Naive thymus-derived CD8-positive, alpha-beta T cell (primary cell): ENCODE measurements at places on chromosomes 11 and 22.

GRCh38 chr11:11363674-11364073 lies 10.6 kb upstream of the CSNK2A3 start:
- DNase-seq: no peak

DNA sequence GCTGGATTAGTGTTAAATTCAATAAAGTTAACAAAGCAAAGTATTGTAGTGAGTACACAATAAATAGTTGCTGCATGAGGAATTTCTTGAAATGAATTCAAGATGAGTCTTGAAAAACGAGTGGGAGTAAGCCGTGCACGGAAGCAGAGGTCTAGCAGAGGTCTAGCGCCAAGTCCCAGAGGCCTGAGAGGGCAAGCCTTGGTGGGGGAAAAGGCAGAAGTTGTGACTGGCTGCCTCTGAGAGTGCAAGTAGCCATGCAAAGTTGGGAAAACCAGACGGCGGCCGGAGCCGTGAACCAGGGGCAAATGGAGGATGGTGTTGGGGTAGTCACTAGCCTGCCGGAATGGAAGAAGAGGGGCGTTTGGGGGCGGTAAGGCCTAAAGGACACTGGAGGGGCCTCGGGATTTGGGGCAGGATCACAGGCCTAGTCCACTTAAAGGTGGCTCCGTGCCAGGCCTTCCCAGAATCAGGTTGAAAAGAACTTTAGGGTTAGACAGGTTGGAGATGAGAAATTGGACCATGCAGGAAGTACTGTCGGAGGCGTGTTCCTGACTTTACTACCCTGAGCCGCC lies 379 bp upstream of the SLC3A2 start:
- no peak for DNase-seq

DNA sequence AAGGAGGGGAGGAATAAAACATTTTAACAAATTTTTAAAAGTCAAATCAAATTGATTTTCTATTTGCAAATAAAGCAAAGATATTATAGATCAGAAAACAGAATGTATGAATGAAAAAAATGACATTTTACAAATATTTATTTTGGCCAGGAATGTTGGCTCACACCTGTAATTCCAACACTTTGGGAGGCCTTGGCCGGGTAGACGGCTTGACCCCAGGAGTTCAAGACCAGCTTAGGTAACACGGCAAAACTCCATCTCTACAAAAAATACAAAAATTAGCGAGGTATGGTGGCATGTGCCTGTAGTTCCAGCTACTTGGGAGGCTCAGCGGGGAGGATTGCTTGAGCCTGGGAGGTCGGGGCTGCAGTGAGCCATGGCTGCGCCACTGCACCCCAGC lies 18.2 kb downstream of the THAP12 start:
- no peak for DNase-seq

DNA sequence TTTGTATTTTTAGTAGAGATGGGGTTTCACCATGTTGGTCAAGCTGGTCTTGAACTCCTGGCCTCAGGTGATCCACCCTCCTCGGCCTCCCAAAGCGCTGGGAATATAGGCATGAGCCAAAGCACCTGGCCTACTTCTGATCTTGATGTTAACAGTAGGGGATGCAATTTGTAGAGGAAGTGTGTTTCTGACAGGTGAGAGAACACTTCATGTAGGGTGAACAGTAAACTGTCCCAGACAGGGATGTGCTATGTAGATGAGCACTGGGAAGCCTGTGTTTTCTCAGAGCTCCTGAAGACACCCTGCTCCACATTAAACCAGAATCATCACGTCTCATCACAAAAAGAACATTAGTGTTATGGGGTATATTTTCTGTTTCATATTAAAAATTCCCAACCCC lies 45.1 kb downstream of the UBASH3B start:
- DNase-seq: no peak

GRCh38 chr22:45878901-45879551 lies 97.9 kb downstream of the WNT7B start:
- no peak for DNase-seq

DNA sequence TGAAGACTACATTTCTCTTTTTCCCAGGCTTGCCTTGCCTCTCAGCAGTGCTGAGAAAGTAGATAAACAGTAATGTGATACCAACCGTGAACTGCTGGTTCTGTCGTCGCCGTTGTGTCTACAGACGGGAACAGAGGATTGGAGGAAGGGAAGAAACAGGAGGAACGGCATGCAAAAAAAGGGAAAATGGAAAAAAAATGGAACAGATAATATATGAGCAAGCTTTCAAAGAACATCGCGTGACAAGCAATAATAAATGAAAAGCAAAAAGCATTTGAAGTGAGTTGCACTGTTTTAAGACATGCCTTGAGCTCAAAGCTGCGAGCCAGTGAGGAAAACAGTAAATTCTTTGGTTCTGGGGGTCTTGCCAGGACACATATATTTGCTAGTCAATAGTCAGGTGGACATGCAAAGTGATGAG lies 305.9 kb downstream of the CADM1 start:
- no peak for DNase-seq

DNA sequence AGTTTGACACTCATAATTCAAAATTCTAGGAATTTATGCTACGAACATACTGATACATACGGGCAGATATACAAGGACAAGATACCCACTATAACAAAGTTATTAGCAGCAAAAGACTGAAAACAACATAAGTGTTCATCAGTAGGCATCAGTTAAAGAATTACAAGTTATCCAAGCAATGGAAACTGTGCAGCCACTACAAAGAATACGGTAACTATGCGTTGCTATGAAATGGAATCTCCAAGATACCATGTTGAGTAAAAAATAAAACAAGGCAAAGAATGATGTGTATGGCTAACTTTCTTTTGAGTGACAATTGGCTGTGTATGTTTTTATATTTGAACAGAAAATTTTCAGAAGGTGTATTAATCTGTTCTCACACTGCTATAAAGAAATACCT lies 151.7 kb downstream of the ADAMTS15 start:
- no peak for DNase-seq

GRCh38 chr11:61967924-61968757 lies 707 bp upstream of the FTH1 start:
- peak; percentile 43 for DNase-seq

- DNase-seq: no peak
These were observed 93.0 kb downstream of the GUCY1A2 start for GRCh38 chr11:106925245-106925644.

GRCh38 chr22:39439170-39439569 lies 17.6 kb upstream of the MGAT3 start:
- DNase-seq: no peak

GRCh38 chr11:118338637-118339061 lies 3.9 kb downstream of the CD3D start:
- DNase-seq: peak; percentile 87

GRCh38 chr11:100635194-100635593 lies 51.9 kb upstream of the ARHGAP42 start:
- no peak for DNase-seq

DNA sequence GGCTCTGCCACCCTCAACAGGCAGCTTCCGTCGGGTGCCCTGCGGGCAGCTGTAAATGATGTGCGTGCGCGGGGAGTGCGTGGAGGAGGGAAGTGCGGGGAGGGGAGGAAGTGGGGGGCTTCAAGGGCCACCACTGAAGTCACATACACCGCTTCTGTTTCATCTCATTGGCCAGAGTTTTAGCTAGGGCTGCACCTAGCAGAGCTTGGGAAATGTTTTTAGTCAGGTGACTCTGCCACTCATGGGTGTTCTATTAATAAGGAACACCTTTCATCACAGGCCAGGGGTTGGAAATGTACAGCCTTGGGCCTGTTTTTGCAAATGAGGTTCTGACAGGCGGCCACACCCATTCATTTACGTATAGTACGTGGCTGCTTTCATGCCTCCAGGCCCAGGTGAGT lies 14.6 kb downstream of the FAM118A start:
- DNase-seq: no peak

DNA sequence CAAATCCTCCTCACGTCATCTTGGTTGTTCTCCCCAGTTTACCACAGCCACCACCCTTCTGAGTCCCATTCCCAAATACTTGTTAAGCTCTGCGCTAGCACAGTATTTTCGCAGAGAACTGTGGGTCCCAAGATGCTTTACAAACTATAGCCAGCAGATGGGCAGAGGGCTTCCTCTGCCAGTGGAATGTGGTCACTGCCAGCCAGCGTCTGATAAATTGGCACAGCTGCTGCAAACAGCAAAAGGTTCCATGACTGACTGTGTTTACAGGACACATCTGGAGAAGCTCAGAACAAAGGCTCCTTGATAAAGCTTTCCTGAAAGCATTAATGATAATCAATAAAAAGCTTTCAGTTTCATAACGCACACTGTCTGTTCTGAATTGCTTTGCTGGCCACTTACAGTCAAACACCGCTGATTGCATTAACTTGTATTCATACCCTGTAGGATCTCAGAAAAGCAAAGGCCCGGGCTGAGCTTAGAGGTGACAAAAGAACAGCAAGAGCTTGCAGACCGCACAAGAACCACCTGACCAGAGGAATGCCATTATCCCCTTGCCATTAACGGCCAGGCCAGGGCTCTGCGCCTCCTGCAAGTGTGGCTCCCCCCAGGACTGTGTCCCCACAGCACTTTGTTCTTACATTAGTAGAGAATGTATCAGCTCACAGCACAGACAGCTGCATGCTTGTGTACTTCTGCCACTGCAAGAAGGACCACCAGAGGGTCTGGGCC lies 120.6 kb downstream of the MICAL3 start:
- DNase-seq: no peak

DNA sequence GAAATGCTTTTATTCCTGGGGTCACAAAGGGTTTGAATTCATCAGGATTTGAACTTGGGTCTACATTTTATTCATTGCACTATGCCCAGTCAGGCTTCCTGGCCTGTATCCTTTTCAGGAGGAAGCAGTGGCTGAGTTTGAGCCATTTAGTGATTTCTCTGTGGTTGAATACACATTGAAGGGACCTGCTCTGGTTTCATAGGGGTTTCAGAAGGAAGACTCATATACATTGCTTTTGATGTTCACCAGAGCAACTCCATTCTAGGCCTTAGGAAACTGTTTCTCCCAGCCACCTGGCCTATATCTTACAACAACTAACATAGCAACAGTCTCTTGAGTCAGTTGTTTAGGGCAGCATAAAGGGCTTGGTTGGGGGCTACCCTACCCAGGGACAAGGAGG lies 165.7 kb downstream of the INSC start:
- DNase-seq: no peak

- no peak for DNase-seq
These were observed 52.5 kb downstream of the RRAS2 start for GRCh38 chr11:14306481-14306880.
